ENCODE measurements at places on chromosomes 2 and 18.

DNA sequence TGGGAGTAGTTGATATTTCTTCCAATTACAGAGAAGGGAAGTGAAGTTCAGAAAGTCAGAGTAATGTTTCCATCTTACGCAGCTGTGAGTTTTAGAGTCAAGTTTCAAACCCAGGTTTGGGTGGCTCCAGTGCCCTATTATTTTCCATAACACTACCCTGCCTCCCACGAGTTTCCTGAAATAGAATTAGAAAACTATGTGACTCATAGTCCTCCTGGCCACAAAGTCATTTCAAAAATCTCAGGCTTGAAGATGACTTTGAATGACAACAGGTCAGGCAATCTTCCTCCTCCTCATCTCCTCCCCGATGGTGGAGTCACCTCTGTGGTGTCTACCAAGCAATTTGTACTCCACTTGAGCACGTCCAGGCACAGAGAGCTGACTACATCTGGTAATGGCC, 212.3 kb upstream of the TRIB2 start:
- DNase-seq, result no peak

GRCh38 chr2:165497659-165498317, 28.3 kb downstream of the CSRNP3 start:
- no peak for DNase-seq

GRCh38 chr2:145845923-145846322, 1326.0 kb upstream of the ZEB2 start:
- DNase-seq, result no peak

GRCh38 chr2:160205505-160205904, 5.4 kb upstream of the ITGB6 start:
- DNase-seq, result no peak

DNA sequence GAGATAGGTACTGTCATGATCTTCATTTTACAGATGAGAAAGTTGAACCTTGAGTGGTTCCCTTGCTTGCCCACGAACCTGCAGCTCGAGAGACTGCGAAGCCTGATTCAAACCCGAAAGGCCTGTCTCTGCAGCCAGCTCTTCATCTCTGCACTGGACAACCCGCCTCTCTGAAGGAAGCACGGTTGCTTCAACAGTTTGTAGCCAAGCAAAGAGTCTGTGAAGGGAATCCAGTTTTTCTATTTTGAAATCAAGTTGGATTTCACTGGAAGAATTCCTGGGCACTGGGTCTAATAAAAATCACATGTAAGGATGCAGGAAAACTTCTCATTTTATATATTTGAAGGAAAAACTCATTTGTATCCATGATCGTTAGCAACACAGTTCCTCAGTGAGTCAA, 21.3 kb upstream of the ICOS start:
- DNase-seq, result no peak

Data from T-helper 1 cell (primary cell).